Endothelial cell of umbilical vein (primary cell): ENCODE measurements at places on chromosomes 4 and X. TPM values are rescaled to one million over a fixed set of nuclear protein-coding genes. Genes with fewer than 3 reads are reported as not detected.

The CLGN gene
- 0.60 and 1.00 TPM in 2 replicates for total RNA-seq

GRCh38 chrX:57565198-57565597 is 26.6 kb upstream of the ZXDB start:
- H3K27me3 ChIP-seq: no peaks in the 10 kb centered on the region
- H3K4me3 ChIP-seq: no peak overlapping the region
- H3K27ac ChIP-seq: no peak overlapping the region
- no peaks in the 10 kb centered on the region for H3K4me1 ChIP-seq

The CLDN2 gene
- total RNA-seq: not detected in 2 replicates

- no peak for DNase-seq
- no peak overlapping the region for H3K4me3 ChIP-seq
- no peak overlapping the region for H3K27ac ChIP-seq
These were observed 1392.9 kb downstream of the ARAP2 start for GRCh38 chr4:34851411-34851810.

The PGAM4 gene
- total RNA-seq: not detected in 2 replicates
